ENCODE measurements at places on chromosomes 5 and 9. TPM values are rescaled to one million over a fixed set of nuclear protein-coding genes. Genes with fewer than 3 reads are reported as not detected.

DNA sequence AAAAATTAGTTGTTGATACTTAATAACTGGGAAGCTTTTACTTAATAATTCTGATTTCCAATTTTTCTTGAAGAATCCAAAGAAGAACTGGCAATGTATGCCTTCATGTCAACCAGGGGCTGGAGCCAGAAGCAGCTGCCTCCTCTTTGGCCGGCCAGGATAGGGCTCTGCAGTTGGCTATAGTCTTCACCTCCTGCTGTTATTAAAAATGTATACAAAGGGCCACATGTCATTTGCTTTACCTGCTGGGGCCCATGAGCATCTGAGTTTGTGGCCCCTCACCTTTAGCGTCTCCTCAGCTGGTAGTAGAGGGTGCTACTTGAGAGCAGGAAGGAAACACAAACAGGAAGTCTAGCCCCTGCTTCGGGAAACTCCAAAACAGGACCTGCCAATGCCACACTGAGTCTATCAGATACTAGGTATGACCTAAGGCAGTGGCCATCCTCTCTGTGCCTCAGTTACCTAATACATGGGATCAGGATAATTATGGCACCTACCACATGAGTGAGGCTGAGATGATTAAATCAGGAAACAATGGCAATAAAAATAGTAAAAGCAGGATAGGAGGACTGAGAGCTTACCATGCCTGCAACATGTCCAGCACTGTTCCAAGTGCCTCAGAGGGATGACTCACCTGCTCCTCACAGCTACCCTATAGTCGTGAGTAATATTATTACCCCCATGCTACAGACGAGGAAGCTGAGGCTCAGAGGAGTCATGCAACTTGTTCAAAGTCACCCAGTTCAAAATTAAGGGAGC lies 21.3 kb downstream of the CCDC69 start:
- ATAC-seq: no peak

DNA sequence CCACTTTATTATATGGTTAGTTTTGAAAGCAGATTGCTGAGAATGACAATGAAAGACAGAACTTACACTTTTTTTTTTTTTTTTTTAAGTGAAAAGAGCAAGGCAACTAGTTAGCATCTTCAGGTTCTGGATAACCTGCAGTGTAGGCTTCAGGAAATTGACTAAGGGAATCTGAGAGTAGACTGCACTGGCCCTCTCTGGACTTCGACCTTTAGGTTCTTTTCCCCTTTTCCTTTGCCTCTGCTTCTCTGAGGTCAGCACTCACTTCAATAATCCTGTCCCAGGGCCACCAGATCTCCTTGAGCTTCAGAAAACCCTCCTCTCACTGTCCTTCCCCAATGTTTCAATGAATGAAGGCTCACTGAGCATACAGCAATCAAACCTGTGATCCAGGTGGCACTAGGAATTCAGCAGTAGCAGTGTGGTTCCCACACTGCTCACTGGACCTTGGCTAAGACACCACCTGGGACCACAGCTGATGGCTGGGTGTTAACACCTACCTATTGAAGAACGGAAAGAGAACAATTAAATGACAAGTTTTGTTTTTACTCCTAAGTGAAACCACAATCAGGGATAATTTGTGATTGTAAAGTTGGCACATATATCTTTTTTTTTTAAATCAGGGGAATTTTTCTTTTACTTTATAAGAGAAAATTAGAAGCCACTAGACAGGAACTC lies 85.8 kb upstream of the IL6ST start:
- ATAC-seq: no peak

DNA sequence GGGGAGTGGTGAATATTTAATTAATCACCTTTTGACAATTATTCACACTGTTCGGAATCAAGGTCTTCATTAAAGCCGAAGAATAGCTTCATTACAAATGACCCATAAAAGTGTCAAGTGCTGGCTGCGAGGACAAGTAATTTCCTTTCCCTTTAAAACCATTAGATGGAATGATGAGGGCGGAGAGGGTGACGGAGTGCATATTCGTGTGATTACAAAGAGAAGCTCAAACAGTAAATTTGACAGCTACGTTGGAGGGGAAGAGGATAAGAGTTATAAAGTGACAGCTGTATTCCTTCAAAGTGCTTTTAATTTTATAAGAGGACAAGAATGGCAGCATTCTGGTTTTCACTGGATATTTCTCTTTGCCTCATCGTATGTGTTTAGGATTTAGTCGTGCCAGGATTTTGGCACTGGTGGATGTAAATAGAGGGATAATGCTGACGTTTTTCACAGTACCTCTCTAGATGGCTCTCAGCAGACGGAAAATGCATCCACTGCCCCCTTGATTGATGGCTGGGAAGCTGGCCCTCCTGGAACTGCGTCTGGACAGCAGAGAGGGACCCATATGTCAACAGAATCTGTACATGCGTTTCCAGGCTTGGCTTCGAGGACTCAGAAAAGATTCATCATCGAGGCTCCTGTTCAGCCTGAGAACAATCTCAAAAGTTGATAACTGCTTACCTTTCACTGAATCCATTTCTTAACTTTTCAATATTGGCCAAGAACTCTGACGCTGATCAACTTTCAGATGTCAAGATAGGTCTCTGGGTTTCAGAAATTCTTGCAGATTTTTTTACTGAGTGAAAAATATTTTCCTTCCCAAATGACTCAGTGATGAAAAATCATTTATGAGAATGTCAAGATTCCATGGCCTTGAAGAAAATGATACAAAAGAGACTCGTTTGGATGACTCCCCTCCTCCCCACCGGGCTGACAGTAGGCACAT lies 50.4 kb upstream of the IRX2 start:
- peak; percentile 86 for ATAC-seq

DNA sequence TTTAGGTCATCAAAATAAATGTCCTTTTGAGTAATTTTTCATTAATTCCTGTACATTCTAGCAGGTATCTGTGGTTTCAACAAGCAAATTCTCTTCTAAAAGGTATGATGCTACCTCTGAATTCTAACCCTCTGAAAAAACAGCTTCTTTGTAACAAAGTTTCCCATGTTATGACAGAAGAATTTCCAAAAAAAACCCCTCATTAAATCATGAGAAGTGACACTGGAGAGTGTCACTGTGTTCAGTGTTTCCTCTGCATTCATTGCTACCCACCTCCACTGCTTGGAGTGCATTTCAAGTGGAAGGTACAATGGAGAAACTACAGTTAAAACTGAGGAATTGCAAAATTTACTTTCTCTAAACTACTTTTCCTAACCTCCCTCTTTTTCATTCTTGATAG lies 10.1 kb downstream of the CDKN2A start:
- ATAC-seq: no peak

- no peak for ATAC-seq
These were observed 287.8 kb downstream of the TLR4 start for GRCh38 chr9:117992006-117992405.

DNA sequence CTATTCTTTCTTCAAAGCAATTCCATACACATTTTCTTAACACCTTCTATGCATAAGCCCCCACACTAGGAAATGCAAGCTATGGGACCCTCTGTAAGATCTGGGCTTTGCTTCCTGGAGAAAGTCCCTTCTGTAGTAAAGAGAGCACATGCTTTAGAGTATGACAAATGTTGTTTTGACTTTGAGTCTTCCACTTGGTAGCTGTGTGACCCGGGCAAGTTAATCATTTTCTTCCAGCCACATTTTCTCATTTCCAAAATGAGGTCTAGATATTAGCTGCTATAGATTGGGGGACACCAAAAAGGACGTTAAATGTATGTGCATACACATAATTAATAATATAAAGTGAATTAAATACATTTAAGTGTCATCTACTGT lies 334.0 kb downstream of the NFIB start:
- no peak for ATAC-seq

- no peak for ATAC-seq
These were observed 525.8 kb downstream of the AGTPBP1 start for GRCh38 chr9:85215961-85216360.

DNA sequence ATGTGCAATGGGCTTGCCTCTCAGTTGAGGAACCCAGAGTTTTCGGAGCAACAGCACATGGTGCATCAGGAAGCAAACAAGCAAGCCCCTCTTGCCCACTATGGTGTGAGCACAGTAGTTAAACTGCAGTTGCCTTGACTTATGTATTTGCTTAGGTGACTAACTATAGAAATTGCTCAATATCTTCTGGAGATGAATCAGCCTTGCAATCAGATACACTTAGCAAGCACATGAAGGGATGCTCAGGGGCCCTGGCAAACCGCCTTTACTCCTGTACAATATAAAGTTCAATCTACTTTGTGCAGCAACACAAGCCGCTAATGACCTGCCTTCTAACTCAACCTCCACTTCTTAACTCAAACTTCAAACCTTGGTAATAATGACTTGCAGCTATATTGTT lies 581.7 kb upstream of the RIOK2 start:
- ATAC-seq: no peak

URM1 gene
- 28.9 TPM for total RNA-seq

MYOT gene
- total RNA-seq: 0.11 TPM

IL13 gene
- 0.36 TPM for total RNA-seq

PCDHAC1 gene
- total RNA-seq: 0.05 TPM

All from motor neuron (in vitro differentiated cells).